ENCODE measurements at places on chromosomes 5 and 9. TPM values are rescaled to one million over a fixed set of nuclear protein-coding genes. Genes with fewer than 3 reads are reported as not detected.

DNA sequence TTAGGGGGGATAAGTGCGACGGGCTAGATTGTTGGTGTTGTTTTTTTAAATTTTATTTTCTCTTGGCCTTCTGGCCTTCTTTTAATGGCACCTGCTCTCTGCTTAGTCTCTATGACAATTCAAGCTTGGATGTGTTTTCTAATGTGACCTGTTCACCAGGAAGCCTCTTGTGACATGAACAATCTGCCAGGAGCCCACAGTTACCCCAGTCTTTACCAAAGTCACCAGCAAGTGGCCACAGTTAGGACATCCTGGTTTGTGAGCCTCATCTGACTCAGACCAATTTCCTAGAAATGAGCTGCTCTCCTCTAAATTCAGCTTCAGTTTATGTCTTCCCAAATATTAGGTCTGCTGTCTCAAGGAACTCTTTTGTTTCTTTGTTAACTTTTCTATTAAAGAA lies 135.8 kb downstream of the TLE4 start:
- no peak for DNase-seq

The RMRP gene
- 18,093 TPM for total RNA-seq

DNA sequence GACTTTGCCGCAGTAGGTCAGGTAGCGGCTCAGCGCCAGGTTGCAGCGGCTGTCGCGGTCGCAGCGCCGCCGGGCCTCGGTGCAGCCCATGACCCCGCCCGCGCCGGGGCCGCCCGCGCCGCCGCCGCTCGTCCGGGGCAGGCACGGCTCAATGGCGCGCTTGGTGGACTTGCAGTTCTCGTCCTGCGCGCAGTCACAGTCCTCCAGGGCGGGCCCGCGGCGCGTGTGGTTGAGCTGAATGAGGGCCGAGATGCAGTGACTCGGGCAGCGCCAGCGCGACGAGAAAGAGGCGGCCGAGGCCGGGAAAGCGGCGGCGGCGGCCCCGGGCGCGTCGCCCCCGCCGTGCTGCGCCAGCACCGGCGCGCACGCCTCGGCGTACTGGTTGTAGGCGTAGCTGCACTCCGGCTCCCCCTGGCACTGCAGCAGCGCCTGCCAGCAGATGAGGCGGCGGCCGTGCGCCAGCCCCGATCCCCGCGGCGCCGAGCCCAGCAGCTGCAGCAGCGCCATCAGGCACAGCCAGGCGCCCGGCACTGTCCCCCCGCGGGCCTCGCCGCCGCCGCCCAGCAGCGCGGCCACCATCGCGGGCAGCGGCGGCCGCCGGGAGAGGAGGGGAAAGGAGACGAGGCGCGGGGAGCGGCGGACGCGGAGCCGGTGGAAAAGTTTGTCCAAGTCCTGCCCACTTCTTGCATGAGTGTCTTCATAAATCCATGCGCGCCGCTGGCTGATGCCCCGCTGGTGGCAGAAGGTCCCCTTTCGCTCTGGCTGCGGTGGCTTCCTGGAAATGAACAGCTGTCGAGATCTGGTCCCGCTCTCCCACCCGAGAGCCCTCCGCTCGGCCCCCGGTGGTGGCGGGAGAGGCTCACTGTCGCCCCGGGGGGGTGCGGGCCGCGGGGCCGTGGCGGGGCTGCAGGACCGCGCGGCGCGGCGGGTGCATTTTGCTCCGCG lies 833 bp downstream of the GAS1 start:
- DNase-seq, result peak; percentile 73

DNA sequence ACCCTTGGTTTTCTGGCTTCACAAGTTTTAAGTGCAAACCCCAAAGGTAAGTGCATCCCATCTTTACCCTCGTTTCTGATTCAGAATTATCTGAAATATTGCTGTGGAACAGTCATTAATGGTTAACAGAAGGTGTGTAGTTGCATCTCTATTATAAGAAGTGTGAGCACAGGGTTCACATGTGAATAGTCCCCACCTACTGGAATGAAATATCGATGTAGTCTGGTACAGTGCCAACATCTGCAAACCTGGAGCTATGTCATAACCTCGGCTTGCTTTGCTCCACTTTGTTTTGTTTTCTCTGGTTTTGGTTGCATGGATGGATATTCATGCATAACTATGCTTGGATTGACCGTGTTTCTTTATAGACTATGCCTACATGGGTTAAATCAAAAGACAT lies 12.6 kb downstream of the HTR4 start:
- no peak for DNase-seq

DNA sequence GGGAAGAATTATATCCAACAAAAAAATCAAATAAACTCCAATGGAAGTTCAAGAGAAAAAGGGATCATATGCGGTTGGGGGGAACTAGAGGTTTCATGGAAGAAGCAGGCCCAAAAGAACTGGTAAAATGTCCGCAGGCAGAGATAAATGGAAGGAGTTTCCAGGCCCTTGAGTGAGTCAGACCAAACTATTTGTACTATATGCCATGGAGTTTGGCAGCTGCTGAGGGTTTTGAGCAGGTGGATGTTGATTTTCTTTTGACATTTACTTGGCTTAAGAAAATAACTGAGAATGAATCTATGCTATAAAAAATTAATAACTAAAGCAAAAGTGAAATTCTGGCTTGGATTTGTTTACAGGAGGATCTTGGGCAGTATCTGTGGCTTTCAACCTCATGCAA lies 33.7 kb downstream of the MINAR2 start:
- no peak for DNase-seq

DNA sequence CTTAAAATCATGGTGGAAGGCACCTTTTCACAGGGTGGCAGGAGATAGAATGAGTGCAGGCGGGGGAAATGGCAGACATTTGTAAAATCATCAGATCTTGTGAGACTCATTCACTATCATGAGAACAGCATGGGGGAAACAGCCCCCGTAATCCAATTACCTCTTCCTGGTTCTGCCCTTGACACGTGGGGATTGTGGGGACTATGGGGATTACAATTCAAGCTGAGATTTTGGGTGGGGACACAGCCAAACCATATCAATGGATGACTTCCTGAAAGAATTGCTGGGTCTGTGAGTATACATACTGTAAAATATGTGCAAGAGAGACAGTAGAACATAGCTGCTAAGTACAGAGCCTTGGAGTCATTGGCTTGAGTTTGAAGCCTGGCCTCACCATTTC lies 47.0 kb downstream of the KIAA1958 start:
- DNase-seq, result no peak

The SLC28A3 gene
- 0.42 TPM for total RNA-seq

- DNase-seq, result no peak
Observed at GRCh38 chr9:82923912-82924605, 138.9 kb downstream of the RASEF start.

The SV2C gene
- total RNA-seq, result not detected

The PCA3 gene
- total RNA-seq, result not detected

- DNase-seq, result peak; percentile 41
Observed at GRCh38 chr5:90173299-90174030, 236.1 kb downstream of the CETN3 start.

DNA sequence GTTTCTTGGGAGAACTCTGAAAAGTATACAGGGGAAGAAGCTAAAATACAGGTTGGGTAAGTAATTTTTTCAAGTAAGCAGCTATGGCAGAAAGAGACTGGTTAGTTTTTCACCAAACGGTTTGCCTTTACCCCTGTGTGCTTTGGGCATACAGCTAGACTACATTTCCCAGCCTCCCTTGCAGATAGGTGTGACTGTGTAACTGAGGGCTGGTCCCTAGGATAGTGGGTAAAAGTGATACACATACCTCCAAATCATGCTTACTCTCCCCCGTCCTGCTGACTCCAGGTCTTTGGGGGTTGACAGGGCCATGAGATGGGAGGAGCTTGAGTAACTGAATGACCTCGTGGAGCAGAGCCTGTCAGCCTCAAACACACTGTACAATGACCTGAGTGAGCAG lies 208.6 kb upstream of the GDNF start:
- no peak for DNase-seq

The EQTN gene
- total RNA-seq, result not detected

GRCh38 chr9:129964901-129965734 lies 77.9 kb downstream of the FNBP1 start:
- DNase-seq, result peak; percentile 80

All from M059J (cell line).